Cerebellar nuclear complex (tissue), 1 donor: ENCODE measurements at places on chromosomes 12 and 14.

- DNase-seq: no peak
These were observed 128.8 kb downstream of the NDUFA12 start for GRCh38 chr12:94874518-94875302.

GRCh38 chr14:92597906-92598905, 84.6 kb downstream of the RIN3 start:
- DNase-seq: no peak

DNA sequence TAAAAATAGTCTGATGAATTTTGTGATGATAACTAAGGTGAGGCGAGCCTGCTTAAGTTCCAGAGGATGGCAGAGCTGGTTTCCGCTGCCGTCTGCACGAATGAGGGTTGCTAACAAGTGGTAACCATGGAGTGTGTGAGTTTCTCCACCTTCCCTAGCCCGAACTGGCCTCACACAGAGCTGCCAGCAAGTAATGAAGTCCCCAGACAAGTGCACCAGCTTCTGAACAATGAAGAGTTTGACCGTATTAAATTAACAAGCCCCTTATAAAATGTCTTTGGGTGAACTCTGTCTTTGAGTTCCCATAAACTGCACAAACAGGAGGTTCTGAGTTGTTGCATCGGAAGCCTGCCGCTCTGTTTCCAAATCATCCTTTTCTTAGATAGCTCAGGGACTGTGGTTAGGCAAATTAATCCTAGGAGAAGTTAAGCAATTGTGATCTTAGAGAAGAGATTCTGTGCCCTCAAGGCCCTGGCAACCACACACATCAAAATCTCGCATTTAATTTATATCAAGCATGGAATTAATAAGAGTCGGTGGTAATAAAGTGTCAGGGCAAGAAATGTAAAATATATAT, 274.1 kb upstream of the DAAM1 start:
- DNase-seq: no peak

DNA sequence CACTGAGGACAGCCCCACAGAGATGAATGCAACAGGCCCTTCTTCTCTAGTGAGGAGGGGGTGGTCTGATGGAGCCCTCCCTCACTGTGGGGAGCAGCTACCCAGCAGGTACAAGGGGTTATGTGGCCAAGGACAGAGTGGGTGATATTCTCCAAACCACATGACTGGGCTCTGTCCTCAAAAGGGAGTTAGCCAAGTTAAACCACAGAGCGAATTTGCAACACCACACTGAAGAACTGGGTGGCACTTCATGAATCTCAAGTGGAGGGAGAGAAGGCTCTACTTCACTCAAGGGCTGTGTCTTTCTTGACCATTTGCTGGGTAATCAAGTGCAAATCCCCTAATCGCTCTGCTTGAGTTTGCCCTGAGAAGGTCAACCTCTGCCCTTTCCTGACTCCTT, 12.5 kb downstream of the GPR68 start:
- no peak for DNase-seq

- DNase-seq: no peak
These were observed 264.7 kb downstream of the EGLN3 start for GRCh38 chr14:33686218-33686617.

GRCh38 chr12:114982760-114983159, 298.8 kb upstream of the TBX3 start:
- no peak for DNase-seq

DNA sequence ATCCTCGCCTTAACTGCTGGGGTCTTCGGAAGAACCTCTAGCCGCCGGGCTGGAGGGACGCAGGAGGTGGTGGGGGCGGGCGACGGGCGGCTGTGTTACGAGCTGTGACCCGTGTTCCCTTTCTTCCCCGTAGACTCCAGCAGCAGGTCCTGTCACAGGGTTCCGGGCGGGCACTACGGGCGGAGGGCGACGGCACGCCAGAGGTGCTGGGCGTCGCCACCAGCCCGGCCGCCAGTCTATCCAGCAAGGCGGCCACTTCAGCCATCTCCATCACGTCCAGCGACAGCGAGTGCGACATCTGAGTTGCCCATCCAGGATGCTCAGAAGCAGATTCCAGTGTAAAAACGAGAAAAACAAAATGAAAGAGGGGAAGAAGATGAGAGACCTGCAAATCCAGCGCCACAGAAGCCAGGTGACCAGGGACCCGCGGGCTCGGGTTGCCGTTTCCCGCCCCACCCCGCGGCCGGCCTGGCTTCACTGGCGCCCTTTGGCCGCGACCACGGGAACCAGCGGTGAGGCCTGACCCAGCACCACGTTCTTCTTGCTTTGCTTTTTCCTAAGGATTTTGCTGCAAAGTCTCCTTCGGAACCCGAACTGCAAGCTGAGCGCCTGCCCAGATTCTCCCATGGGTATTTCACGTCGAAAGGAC, 2.1 kb downstream of the SIX6 start:
- DNase-seq: no peak

GRCh38 chr12:58310809-58311622, 369.6 kb downstream of the ATP23 start:
- DNase-seq: no peak

DNA sequence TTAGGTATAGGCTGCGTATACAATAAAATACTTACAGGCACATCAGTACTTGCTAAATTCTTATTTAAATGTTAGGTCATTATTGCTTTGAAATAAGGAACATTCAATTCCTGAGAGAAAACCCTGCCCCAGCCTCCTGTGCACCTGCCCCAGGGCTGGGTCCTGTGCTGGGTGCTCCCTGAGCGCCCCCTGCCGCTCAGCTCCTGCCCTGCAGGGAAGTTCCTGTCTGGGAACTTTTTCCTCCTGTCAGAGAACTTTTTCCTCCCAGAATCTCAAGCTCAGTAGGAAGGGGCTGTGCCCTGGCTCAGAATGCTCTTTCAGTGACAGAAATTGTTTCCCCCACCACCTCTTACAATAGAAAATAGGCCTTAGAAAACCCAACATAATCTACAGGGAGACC, 751.1 kb downstream of the TMEM121 start:
- no peak for DNase-seq

GRCh38 chr12:122226366-122227125, 694 bp upstream of the DIABLO start:
- DNase-seq: no peak

DNA sequence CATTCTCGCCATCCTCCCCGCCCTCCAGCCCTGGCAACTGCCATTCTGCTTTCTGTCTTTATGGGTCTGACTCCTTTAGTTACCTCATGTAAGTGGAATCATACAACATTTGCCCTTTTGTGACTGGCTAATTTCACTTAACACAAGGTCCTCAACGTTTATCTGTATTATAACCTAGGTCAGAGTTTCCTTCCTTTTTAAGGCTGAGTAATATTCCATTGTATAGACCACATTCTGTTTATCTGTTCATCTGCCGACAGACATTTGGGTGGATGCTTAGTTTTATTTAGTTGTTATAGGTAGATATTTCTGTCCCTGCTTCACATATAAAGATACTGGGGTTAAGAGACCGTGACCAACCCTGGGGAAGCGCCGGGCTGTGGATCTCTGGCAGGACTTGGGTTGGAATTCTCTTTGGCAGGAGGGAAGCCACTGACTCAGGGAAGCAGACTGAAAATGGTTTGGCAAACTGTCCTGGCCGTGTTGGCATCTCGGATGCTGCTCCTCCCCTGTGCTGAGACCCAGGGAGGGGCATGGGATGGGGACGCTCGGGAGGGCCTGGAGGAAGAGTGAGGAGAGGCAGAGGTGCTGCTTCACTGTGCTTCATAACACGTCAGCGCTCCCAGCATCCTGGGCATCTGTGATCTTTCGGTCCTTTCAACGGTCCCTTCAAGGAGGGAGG, 38.9 kb downstream of the TEAD4 start:
- no peak for DNase-seq

GRCh38 chr12:8156416-8156815, 399 bp upstream of the ZNF705A start:
- DNase-seq: no peak

DNA sequence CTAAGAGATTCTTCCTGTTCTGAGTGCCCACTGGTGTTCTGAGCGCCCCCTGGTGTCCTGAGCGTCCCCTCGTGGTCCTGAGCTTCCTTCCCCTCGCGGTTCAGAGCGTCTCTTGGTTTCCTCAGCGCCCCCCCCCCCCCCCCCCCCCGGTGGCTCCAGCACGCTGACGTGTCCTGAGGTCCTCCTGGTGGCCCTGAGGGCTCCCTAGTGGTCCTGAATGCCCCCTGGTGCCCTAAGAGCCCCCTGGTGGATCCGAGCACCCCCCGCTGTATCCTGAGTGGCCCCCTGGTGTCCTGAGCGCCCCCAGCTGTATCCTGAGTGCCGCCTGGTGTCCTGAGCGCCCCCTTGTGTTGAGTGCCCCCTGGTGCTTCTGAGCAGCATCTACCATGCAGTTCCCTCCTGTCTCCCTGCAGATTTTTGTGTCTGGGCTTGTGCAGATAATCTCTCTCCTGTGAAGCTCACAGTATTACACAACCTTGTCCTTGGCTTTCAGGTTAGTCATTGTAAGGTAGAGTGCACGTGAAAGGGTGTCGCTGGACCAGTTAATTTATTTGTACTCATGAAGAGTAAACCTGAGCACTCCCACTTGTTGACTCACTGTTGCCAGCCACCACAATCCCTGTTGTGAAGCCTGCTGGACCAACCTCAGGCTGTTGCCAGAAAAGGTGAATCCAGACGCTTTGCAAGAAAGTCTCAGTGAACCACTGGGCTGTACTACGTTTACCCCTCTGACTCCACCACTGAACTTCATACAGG, 1168.4 kb downstream of the TMEM121 start:
- DNase-seq: no peak

- no peak for DNase-seq
These were observed 6.0 kb upstream of the PCNX4 start for GRCh38 chr14:60085693-60086092.
